ENCODE measurements at places on chromosomes 12 and 14. TPM values are rescaled to one million over a fixed set of nuclear protein-coding genes. Genes with fewer than 3 reads are reported as not detected.

B4GALNT3 gene
- total RNA-seq = 2.3 TPM

CDCA3 gene
- total RNA-seq = 59.0 TPM

KRT79 gene
- not detected for total RNA-seq

TNFAIP2 gene
- 491 TPM for total RNA-seq

TPPP2 gene
- total RNA-seq = not detected

HOXC4 gene
- 22.7 TPM for total RNA-seq

ZNF839 gene
- total RNA-seq = 10.8 TPM

KANSL2 gene
- total RNA-seq = 36.9 TPM

CEBPE gene
- total RNA-seq = not detected

OR4K2 gene
- total RNA-seq = not detected

DNA sequence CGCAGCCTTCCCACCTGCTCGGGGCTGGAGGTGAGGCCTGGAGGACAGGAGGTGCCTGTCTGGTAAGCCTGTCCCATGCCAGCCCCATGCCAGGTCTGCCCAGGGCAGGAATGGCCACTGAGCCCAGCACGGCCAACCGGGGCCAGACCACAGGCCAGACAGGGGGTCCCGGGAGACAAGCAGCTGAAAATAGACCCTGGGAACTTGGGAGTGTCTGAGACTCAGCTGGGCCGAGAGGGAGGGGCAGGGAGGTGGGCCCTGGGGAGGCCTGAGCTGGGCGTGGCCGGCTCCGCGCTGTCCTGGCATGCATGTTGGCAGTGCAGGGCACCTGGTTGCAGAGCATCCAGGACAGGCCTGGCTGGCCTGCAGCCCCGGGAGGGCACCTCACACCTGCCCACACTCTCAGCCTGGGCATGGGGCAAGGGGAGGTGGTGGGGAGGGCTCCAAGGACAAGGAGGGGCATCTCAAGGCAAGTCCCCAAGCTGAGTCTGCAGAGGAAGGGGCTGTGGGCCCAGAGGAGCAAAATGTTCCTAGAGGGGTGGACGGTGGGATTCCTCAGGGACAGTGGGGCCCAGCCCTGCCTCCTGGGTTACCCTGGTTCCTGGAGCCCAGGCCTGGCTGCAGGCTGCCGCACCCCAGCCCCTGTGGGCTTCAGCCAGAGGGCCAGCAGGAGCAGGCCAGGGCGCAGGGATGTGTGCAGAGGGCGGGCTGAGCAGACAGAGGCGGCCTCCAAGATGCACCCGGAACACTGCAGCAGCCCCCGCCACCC lies 3.2 kb upstream of the CRIP1 start:
- no peak overlapping the region for H3K4me3 ChIP-seq
- no peaks in the 10 kb centered on the region for H3K36me3 ChIP-seq
- no peak for DNase-seq
- no peaks in the 10 kb centered on the region for H3K27me3 ChIP-seq
- H3K4me1 ChIP-seq = peaks cover 59% of the 10 kb centered on the region
- no peak overlapping the region for H3K27ac ChIP-seq

DNA sequence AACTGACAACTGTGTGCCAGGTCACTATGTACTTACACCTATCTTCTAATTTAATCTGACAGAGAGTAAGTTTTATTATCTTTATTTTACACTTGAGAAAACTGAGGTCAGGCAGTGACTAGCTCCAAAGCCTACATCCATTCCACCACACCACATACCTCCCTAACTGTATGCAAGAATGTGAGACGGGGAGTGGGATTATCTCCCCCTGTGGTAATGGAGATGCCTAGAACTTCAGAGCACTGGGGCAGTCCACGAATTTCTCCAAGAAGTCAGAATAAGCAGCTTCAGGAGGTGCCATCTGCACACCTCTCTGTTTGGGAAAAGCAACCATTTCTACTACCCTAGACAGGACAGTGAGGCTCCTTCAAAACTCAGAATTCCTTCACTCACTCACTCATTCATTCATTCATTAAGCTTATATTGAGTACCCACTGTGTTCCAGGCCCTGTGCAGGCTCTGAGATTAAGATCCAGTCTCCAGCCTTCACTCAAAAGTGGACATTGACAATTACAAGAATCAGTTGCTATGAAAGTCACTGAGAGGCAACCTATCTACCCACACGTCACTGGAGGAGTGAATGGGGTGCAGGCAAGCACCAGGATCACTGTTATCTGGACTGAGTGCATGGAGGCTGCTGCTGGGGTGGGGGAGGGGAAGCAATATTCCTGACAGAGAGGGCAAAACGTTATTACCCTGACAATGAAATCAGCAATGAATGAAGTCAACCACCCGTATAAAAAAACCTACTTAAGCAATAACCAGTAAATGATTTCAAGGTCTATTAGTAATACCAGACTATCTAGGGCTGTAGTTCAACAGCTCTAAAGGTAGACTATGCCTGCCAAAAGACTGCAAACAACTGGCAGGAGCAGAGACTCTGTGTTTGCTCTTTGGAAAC lies 18.0 kb downstream of the SLC7A7 start:
- no peaks in the 10 kb centered on the region for H3K27me3 ChIP-seq
- H3K4me1 ChIP-seq = no peaks in the 10 kb centered on the region
- H3K27ac ChIP-seq = no peak overlapping the region
- no peak for DNase-seq
- H3K4me3 ChIP-seq = no peak overlapping the region

DNA sequence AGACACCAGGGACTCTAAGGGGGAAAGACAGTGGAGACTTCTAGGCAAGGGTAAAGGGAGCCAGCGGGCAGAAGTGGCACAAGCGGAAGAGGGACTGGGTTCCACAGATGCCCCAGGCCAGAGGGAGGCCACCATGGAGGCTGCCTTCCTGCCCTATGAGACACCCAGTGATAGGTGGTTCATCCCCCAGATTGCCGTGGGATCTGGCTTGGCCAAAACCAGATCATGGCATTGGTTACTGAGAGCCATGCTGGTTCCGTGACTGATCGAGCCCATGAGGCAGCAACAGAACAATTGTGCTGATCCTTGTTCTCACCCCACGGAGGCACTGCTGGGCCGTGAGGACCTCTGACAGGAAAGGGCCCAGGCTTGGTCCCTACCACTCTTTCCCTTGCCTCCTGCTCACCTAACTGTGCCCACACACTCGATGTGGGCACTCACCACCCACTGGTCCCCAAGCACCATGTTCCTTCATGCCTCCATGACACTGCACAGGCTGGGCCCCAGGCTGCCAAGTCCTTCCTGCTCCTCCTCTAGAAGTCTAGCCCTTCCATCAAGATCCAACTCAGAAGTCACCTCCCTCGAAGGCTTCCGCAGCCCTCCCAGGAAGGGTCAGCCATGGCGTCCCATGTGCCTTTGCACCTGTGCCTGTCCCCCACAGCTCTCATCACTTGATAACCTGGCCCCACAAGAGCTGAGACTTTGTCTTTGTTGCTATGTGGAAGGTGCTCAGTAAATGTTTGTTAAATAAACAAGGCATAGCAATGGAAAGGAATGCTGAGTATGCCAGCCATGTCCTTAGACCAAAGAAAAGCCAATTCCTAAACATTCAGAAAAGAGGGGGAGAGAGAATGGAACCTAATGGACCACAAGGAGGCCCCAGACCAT lies 7.3 kb downstream of the KRT79 start:
- H3K27ac ChIP-seq = no peak overlapping the region
- DNase-seq = no peak
- H3K4me1 ChIP-seq = peaks cover 7% of the 10 kb centered on the region
- no peaks in the 10 kb centered on the region for H3K27me3 ChIP-seq

DNA sequence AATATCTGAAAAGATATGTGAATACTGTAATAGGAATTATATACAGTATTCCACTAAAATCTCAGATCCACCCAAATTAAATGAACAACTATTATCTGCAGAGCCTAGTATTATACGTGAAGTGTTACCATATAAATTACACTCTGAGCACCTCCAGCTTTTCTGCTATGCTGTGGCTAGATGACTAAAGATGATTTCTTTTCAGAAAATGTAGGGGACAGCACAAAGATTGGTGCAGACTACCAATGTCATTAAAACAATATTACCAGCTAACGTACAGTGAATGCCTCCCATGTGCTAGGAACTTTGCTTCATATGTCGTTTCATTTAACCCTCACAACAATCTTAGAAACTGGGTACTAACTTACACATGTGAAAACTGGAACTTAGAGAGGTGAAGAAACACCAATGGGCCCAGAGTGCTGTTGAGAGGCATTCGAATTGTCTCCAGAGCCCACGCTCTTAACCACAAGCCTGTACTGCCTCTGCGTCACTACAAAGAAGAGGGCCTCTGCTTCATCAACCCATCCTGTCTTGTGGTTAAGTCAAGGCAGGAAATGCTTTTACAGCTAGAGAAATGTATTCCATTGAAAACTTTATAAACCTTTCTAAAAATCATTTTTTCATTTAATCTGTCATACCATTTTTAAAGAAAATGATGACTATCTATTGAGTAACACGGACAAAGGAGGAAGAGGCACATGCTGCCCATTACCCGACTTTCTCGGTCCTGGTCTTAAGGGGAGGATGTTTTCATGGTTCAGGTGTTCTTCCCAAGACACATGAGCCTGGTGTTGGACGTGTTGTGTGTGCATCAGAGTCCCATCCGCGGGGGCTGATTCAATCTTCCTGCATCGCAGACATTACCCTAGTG lies 1.3 kb downstream of the GPR65 start:
- no peak overlapping the region for H3K27ac ChIP-seq
- H3K36me3 ChIP-seq = no peaks in the 10 kb centered on the region
- no peak for DNase-seq
- H3K4me1 ChIP-seq = no peaks in the 10 kb centered on the region
- H3K27me3 ChIP-seq = no peaks in the 10 kb centered on the region
- no peak overlapping the region for H3K4me3 ChIP-seq

GRCh38 chr12:119147847-119148448 lies 30.8 kb upstream of the HSPB8 start:
- DNase-seq = no peak
- H3K27ac ChIP-seq = no peak overlapping the region
- H3K27me3 ChIP-seq = peaks cover 11% of the 10 kb centered on the region
- no peaks in the 10 kb centered on the region for H3K36me3 ChIP-seq
- no peak overlapping the region for H3K4me3 ChIP-seq
- H3K4me1 ChIP-seq = no peaks in the 10 kb centered on the region

GRCh38 chr14:77570706-77571268 lies 45.6 kb downstream of the SPTLC2 start:
- no peaks in the 10 kb centered on the region for H3K4me1 ChIP-seq
- H3K27ac ChIP-seq = no peak overlapping the region
- no peak for DNase-seq
- no peak overlapping the region for H3K4me3 ChIP-seq
- H3K27me3 ChIP-seq = no peaks in the 10 kb centered on the region
- H3K36me3 ChIP-seq = peaks cover 4% of the 10 kb centered on the region

DNA sequence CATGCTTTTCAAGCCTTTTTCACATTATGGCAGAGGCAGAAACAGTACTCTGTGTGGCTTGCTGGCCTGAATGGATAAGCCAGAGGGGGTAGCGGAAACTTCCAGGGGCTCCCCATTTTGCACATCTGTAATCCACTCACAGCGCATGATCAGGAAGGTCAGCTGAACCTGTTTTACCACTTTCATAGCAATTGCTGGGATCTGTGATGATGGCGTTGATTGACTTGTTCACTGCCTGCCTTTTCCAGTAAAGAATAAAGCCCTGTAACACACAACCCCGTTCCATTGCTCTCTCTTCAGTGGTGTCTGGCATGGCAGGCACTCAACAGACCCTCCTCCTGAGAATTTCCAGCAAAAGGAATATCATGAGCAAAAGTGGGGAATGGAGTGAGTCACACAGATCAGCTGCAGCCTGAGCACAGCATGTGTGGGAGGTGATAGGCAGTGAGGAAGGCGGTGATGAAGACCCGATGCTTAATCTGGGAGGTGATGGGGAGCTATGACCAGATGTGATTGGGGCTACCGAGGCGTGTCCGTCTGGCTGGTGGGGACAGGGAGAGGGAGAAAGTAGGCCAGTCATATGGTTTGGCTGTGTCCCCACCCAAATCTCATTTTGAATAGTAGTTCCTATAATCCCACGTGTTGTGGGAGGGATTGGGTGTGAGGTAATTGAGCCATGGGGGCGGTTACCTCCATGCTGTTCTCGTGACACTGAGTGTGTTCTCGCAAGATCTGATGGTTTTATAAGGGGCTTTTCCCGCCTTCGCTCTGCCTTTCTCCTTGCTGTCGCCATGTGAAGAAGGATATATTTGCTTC lies 44.7 kb upstream of the CHST11 start:
- H3K36me3 ChIP-seq = no peaks in the 10 kb centered on the region
- H3K4me3 ChIP-seq = no peak overlapping the region
- H3K27ac ChIP-seq = no peak overlapping the region
- H3K4me1 ChIP-seq = peaks cover 4% of the 10 kb centered on the region

GRCh38 chr12:117142094-117142493 lies 42.9 kb upstream of the TESC start:
- no peak for DNase-seq
- H3K4me3 ChIP-seq = no peak overlapping the region
- peaks cover 5% of the 10 kb centered on the region for H3K36me3 ChIP-seq
- no peaks in the 10 kb centered on the region for H3K27me3 ChIP-seq
- no peak overlapping the region for H3K27ac ChIP-seq

- DNase-seq = no peak
- H3K27ac ChIP-seq = no peak overlapping the region
- no peak overlapping the region for H3K4me3 ChIP-seq
- peaks cover 4% of the 10 kb centered on the region for H3K27me3 ChIP-seq
Measured at GRCh38 chr12:70430400-70430799, 64.3 kb downstream of the KCNMB4 start.

- H3K27me3 ChIP-seq = peaks cover 20% of the 10 kb centered on the region
- no peak overlapping the region for H3K27ac ChIP-seq
- no peak overlapping the region for H3K4me3 ChIP-seq
- H3K4me1 ChIP-seq = no peaks in the 10 kb centered on the region
- H3K36me3 ChIP-seq = no peaks in the 10 kb centered on the region
- DNase-seq = no peak
Measured at GRCh38 chr14:36498938-36499337, 21.1 kb downstream of the NKX2-1 start.

GRCh38 chr12:42961395-42961794 lies 371.8 kb upstream of the PRICKLE1 start:
- H3K4me1 ChIP-seq = no peaks in the 10 kb centered on the region
- no peaks in the 10 kb centered on the region for H3K27me3 ChIP-seq
- no peaks in the 10 kb centered on the region for H3K36me3 ChIP-seq
- H3K4me3 ChIP-seq = no peak overlapping the region
- DNase-seq = peak; percentile 10

DNA sequence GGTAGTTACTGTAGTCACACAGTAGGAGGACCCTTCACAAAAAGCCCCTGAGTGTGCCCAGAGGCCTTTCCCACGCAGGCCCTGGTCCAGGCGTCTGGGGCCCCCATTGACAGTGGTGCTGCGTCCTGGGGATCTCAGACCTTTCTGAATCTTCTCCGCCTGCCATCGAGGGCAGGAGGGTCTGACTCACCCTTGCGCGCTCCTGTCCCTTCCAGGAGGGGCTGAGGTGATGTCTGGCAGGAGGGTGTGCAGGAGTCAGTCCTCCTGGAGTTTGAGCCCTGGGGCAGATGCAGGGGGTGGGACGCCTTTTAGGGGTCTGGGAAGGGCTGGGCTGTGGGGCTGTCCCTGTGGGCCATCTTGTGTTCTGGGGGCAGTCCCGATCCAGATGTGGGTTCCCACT lies 386.8 kb downstream of the TMEM121 start:
- H3K4me1 ChIP-seq = no peaks in the 10 kb centered on the region
- DNase-seq = no peak
- H3K4me3 ChIP-seq = no peak overlapping the region

- H3K36me3 ChIP-seq = no peaks in the 10 kb centered on the region
- no peaks in the 10 kb centered on the region for H3K4me1 ChIP-seq
- no peaks in the 10 kb centered on the region for H3K27me3 ChIP-seq
- no peak overlapping the region for H3K4me3 ChIP-seq
- no peak overlapping the region for H3K27ac ChIP-seq
Measured at GRCh38 chr12:115223991-115224390, 540.0 kb upstream of the TBX3 start.
